T-helper 2 cell (primary cell): ENCODE measurements at places on chromosomes 1 and 21.

DNA sequence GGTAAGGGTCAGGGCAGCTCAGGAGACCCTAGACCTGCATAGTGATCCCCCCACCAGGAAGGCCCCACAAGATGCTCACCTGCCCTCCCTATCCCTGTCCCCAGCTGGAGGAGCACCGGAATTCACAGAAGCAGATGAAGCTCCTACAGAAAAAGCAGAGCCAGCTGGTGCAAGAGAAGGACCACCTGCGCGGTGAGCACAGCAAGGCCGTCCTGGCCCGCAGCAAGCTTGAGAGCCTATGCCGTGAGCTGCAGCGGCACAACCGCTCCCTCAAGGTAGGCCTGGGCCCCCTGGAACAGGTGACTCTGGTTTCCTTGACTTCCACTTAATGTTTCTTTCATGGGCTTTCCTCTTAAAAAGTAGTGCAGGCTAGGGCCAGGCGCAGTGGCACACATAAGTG is 8.4 kb downstream of the TXLNA start:
- DNase-seq: no peak

DNA sequence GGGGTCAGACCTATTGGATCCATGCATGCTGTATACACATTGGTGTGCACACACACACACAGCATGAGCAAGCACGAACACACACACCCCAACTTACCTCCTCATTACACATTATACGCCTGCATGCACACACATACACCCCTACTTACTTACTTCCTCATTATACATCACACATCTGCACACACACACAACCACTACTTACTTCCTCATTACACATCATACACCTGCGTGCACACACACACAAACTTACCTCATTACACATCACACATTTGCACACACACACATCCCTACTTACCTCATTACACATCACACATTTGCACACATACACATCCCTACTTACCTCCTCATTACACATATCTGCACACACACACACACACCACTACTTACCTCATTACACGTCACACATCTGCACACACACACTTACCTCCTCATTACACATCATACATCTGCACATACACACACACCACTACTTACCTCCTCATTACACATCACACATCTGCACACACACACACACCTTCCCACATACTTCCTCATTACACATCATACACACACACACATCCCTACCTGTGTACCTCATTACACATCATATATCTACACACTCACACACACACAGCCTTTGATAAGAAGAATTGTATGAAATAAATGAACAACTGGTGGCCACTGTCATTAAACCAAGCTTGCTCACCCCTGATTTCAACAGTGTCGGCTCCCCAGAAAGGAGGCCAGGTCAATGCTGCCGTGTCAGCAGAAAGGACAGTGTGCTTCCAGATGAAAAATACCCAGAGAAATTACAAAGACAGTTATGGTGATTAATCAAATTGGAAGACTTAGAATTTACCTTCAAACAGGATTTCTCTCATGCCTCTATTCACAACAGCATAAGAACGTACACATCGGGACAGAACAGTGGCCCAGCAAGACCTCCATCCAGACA is 117.8 kb downstream of the SETD4 start:
- no peak for DNase-seq

- DNase-seq: no peak
Measured at GRCh38 chr1:21510113-21510493, 880 bp downstream of the ALPL start.

DNA sequence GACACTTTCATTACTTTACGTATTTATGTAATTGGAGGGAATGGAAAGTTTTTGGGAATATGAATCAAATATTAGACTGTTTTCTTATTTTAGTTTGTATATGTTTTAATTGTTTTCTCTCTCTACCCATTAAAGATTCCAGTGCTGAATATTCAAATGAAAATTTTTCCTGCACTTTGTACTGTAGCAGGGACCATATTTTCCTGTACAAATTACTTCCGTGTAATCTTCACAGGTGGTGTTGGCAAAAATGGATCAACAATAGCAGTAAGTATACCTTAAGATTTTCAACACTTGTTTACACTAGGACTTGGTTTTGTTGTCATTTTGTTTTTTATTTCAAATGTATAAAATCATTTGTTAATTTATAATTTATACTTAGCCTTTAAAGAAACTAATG is 18.4 kb downstream of the DENND2D start:
- DNase-seq: no peak

DNA sequence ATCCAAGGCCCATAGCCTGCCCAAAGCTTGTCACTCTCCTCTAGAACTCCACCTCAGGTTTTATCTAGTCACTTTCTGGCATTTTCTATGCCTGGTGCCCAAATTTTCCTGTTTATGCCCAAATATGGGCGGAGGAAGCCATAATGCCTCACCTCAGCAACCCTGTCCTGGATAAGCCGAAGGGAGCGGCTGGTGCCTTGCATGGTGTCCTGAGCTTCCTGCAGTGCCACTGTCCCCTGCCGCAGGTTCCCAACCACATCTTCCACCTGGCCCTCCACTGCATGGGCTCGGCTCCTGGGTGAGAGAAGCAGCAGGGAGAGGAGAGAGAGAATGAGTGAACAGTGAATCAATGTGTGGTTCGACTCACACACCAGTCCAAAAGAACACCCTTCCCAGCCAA is 34.2 kb downstream of the CAMK1G start:
- no peak for DNase-seq
